NCI-H1092 treated with DMSO at 0.1 percent for 48 hours (cell line): ENCODE measurements at places on chromosomes 2 and 18.

GRCh38 chr2:10659898-10660568, 29.7 kb downstream of the NOL10 start:
- DNase-seq: no peak

- DNase-seq: no peak
These were observed 103.9 kb downstream of the RTN4 start for GRCh38 chr2:54946220-54946805.

GRCh38 chr2:191478799-191479679, 198.9 kb upstream of the NABP1 start:
- peak; percentile 44 for DNase-seq

- peak; percentile 26 for DNase-seq
These were observed 63.7 kb downstream of the EIPR1 start for GRCh38 chr2:3313781-3314375.

- no peak for DNase-seq
These were observed 283.6 kb downstream of the DYSF start for GRCh38 chr2:71736986-71737385.

- no peak for DNase-seq
These were observed 254.8 kb downstream of the RNF152 start for GRCh38 chr18:61637905-61638595.

GRCh38 chr2:241811952-241812729, 3.1 kb downstream of the NEU4 start:
- no peak for DNase-seq

DNA sequence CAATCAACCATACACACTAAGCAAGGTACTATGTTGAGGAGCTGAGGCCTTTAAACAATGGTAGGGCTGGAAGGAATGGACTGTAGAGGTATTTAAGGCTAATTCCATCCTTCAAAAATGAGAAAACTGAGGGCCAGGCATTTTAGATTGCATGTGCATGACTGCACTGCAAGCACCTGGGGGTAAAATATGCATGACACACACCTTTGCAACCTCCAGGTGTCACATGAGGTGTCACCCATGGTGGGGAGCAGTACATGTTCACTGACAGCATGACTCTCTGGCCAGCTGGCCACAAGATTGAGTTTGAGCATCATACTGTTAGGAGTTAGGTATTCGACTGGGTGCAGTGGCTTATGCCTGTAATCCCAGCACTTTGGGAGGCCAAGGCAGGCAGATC, 182.8 kb downstream of the ZBTB7C start:
- no peak for DNase-seq

DNA sequence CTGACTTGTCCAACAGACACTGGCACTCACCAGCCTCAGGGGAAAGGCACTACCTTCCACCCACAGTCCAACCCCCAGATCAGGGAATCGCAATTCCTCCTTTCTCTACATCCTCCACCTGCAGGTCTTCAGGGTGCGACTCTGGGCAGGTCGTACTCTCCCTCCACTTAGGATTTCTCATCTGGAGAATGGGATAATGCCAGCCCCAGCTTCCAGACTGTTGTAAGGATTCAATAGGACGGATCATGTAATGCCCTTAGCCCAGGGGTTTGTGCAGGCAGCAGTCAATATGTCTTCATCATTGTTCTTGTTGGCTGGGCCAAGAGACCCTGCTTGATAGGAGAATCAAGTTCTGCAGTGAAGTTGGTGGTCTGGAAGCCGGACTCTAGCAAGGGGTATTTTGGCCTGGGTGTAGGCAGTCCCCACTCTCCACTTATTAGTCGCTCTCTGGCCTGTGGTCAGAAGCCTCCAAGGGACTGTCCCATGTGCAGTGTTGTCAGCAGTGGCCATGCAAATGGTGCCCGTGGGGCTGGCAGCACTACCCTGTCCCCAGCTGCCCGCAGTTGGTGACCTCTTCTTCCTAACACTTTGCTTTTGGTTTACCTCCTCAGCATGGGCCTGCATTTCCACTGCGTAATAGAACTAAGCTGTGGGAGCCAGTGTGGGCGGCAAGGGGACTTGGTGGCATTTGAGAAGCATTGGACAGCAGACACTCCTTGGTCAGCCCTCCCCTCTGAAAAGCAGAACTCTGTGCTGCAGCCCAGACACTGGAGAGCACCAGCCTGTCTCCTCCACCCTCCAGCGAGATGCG, 172.4 kb upstream of the HS6ST1 start:
- no peak for DNase-seq

- DNase-seq: no peak
These were observed 75.0 kb downstream of the KCNG2 start for GRCh38 chr18:79872527-79873444.

GRCh38 chr2:232634206-232635150, 1.1 kb downstream of the EFHD1 start:
- DNase-seq: no peak

GRCh38 chr2:215503381-215503780, 67.5 kb upstream of the FN1 start:
- DNase-seq: no peak

- DNase-seq: no peak
These were observed 32.4 kb upstream of the TMEM131 start for GRCh38 chr2:98028101-98028561.

DNA sequence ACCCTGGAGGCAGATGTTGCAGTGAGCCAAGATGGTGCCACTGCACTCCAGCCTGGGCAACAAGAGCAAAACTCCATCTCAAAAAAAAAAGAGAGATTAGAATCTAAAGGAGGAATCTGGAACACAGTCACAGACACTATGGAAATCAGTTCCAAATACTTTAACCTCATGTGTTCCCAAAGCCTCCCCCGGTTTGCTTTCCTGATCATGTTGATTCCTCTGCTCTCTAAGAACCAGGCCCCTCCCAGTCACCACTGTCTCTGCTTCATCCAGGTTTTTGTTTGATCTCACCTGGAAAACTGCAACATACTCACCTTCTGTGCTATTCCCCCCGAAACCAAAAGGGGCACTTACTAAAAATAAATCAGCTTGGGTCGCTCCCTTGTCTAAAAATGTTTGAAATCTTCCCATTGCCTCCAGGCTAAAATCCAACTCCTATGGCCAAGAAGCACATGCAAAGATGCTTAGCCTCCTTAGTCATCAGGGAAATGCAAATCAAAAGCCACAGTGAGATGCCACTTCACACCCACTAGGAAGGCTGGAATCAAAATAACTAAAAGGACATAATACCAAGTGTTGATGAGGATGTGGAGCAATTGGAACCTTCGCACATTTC, 6.2 kb upstream of the NEU2 start:
- no peak for DNase-seq

DNA sequence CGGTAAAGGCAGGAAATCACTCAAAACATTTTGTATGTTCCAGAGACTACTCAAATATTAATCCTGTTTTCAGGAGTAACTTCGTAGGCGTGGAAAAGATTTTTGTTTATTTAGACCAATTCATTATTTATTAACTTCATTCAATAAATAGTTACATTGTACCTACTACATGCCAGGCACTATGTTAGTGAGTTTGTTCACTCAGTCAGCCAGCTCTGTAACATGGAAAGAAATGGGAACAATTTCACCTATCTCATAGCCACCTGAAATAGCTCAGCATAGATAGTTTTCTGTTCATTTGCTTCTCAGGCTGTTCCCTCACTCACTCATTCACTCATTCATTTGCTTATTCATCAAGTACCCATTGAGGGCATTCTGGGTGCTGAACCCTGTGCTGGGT, 34.6 kb downstream of the TTC39C start:
- DNase-seq: no peak

DNA sequence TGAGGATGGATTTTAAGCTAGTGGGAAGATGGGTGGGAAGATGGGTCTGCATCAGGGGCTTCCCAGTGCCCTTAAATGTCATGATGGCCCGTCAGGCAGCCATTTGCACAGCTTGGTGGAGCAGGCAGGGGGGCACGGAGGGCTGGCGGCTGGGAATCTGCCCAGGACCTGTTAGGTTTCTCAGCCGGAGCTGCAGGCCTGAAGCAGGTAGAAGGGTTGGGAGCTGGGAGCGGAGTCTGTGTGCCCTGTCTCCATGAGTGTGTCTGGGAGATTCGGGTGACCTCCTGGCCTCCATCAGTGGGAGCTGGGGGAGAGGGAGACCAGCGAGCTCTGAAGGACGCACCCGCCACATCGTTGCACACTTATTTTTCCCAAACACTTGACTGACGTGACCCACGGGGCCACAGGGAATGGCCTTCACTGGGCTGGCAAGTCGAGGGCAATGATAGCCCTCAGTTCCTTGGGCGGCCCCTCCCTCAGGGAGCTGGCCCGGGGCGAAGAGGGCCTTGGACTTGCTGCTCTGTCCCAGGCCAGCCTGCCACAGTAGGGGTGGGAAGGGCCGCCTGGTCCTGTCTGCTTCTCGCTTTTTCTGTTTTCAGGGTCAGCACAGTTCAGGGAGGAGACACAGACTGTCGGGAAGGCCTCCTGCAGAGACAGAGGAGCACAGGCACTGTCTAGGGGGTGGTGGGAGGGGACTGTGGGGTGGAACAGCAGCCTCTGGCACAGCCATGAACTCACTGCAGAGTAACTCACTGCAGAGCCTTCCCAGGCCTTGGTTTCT, 236.8 kb downstream of the ZBTB7C start:
- no peak for DNase-seq

DNA sequence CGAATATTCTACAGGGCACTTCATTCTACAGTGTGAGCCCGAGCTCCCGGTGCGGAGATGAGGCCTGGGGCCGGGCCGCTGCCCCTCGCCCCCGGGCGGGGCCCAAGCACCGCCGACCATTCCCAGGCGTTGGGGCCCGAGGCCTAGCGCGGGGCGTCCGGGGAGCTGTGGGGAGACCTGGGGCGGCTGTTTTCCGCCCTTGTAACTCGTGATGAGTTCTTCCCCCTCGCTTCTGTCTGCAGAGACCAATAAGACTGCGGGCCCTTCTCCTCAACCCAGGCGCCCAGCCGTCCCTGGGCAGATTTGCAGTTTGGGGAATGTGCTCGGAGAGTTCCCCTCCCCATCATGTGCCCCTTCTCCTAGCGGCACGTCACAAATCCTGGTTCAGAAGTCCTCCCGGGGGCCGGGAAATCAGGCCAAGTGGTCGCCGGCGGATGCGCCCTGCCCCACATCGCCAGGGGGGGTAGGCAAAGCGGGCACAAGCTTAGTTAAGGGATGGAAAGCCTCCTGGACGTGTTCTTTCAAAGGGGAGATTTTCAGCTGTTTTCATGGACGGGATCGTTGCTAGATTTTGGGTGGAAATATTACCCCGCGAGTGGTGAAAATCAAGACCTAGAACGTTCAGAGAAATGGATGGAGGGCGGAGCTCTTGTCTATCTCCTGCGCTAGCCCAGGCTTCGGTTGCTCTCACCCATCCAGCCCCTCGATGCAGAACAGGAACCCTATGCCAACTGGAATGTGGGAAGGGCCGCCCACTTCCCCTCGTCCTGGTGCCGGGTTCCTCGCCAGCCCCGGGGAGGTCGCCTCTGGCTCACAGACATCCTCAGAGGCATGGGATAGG, 18.8 kb upstream of the HAAO start:
- peak; percentile 71 for DNase-seq

- no peak for DNase-seq
These were observed 8.5 kb downstream of the SP140L start for GRCh38 chr2:230335461-230335863.

- no peak for DNase-seq
These were observed 211.8 kb upstream of the DSEL start for GRCh38 chr18:67728364-67728763.

DNA sequence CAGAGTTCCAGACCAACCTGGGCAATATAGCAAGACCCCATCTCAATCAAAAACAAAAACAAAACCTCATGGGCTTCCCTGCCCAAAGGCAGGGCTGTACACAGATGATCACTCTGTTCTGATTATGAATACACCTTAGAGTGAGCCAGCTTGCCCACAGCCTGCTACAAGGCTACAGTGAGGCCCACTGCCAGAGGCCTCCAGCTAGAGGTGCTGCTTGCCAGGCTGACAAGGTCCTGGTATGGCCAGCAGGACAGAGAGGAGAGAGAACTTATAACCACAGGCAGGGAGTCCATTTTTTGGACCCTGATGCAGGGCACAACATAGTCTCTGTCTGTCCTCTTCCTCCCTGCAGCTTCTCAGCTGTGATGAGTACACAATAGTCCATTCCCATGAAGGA, 41.5 kb downstream of the KANSL3 start:
- DNase-seq: no peak

DNA sequence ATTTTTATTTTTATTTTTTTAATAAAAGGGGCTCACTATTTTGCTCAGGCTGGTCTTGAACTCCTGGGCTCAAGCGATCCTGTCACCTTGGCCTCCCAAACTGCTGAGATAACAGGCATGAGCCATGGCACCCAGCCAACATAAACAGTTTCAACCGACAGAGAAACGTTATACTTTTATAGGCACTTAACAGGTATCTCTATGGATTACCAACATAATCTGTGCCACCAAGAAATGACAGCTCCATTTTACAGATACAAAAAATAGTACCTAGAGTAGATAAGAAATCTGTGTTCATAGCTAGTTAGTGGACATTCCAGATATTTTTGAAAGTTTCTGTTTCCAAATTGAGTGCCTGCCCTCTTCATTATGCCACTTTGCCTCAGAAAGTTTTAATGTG, 1316.7 kb downstream of the LRP1B start:
- DNase-seq: no peak

- DNase-seq: no peak
These were observed 543 bp downstream of the HADHB start for GRCh38 chr2:26245231-26245732.

DNA sequence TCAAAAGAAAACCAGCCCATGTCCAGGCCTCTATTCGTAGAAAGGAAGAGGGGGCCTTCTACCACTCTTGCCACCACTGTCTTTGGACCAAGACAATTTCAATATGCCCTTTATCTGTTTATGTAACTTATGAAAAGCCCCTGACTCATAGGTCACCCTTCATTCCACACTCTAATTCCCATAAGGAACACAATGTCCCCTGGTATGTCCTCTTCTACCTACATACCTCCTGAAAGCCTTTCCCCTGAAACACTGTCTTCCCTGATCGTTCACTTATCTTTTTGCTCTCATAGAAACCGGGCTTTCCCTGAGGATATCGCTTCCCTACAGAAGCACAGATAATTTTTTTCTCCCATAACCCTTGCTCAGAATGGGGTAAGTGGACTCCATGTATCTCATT, 13.3 kb downstream of the EIF2AK3 start:
- DNase-seq: no peak

- no peak for DNase-seq
These were observed 23.1 kb downstream of the PASK start for GRCh38 chr2:241126201-241126611.

DNA sequence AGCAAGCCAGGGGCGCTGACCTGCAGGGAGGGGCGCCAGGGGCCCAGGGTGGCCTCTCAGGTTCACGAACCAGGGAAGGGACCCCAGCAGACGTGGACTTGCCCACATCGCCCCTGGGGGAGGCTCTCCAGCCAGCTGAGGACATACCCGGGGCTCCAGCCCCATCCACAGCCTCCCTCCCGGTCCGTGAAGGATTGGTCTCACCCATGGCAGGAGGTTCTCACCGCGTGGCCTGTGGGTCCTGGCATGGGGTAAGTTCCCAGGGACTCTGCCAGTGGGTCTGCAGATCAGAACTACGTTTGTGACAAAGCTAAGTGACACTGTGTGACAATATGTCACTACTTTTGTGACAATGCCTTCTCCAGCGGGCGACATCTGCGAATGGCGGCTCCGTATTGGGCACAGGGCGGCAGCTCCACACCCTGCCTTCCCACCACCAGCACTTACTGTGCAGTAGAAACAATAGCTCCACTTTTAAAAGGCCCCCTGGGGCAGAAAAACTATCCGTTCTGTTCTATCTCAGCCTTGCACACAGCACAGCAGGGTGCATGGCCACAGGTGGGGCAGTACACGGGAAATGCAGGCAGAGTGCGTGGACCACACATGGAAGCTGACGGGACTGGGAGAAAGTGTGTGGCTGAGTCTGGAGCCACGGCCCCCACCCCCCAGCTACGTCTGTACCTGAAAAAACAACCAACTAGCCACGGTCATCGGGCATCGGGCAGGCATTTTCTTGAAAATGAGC, 65.2 kb upstream of the CTDP1 start:
- no peak for DNase-seq
